COR-L47 (cell line): ENCODE measurements at places on chromosomes 4 and X.

DNA sequence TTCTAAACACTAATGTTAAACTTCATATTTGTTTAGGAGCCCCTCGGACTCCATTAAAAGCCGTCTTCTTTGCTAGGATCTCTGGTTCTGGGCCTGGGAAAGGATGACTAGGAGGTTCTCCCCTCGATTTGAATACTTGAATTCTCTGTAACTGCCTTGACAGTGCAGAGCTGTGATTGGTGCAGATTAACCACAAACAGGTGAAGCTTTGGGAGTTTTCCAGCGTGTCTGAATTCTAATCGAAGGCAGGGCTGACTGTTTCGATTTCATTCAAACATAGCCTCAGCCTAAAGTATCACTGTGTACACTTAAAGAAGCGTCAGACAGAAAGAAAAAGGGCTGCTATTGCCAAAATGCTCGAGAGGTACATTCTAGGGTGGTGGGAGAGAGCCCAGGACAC lies 29.0 kb downstream of the TFDP3 start:
- no peak for DNase-seq

DNA sequence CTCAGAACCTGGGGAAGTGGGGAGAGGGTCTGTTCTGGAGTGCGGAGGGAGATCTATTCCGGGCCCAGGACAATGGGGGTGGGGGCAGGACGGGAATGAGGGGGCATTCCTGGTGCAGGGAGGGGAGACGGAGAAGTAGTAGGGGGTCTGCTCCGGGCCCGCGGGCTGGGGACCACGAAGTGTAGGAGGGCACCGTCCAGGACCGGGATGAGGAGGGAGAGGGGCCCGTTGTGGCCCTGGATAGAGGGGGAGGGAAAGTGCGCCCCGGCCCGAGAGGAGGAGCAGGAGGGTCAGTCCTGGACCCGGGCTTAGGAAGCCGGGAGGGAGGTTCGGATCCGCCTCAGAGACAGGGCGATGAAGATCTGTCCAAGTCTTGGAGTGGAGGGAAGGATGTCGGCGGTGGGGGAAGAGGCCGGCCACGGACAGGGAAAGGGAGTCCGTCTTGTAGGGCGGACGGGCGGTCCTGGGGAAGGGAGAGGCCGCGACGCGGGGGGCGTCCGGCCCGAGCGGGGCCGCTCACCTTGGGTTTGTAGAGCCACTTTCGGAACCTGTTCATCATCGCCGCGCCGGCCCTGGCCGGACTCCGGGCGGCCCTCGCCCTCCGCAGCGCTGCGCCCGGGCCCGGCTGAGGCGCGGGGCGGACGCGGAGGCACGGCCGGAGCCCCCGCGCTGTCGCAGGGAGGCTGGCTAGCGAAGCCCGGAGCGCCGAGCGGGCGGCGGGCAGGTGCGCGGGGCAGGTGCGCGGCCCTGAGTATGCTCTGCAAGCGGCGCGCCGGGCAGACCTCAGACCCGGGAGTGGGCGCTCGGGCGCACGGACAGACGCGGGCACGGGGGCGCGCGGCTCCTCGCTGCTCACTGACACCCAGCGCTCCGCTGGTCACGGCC lies at the start of gene ZFYVE28:
TSS of gene ZFYVE28 (minus strand) at position 881 of the 885 bp plus-strand sequence. CDS start at position 559, 322 bp downstream.
- no peak for DNase-seq

- DNase-seq: no peak
Observed at GRCh38 chr4:94537921-94538628, 86.3 kb downstream of the PDLIM5 start.

GRCh38 chrX:151396042-151396824 lies 773 bp upstream of the VMA21 start:
- peak; percentile 77 for DNase-seq

DNA sequence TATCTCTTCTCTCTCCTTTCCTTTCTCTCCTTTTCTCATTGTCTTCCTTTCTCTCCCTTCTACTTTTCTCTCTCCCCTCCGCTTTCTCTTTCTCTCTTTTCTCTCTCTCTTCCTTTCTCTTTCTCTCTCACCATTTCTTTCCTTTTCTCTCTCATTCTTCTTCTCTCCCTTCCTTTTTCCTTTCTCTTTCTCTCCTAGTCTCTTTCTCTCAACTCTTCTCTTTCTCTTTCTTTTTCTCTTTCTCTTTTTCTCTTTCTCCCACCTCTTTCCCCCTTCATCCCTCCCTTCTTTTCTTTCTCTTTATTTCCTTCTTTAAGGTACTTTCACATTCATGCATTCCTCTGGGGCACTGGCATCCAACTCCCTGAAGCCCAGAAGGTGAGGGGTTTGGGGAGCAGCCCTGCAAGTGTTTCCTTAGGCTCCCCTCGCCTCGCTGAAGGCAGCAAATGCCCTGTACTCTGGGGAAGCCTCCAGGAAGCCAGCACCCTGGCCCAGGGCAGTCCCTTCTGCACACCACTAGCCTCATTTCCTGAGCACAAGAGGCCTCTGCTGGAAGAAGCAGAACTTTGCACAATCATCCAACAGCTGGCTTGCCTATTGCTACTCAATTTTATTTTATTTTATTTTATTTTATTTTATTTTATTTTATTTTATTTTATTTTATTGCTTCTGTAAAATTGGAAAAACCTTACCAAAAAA lies 124.2 kb downstream of the NFKB1 start:
- DNase-seq: no peak
